ENCODE measurements at places on chromosomes 6 and 20.

- DNase-seq, result no peak
Observed at GRCh38 chr20:21389368-21389767, 8.0 kb downstream of the NKX2-4 start.

GRCh38 chr20:58585753-58586540, 65.1 kb upstream of the STX16 start:
- no peak for DNase-seq

GRCh38 chr6:8063761-8064637, at the start of gene BLOC1S5:
Gene BLOC1S5 (minus strand): TSS chr6:8064389. CDS start chr6:8064376, 13 bp downstream.
- peak; percentile 86 for DNase-seq

GRCh38 chr6:109736273-109737025, 45.4 kb downstream of the FIG4 start:
- no peak for DNase-seq

DNA sequence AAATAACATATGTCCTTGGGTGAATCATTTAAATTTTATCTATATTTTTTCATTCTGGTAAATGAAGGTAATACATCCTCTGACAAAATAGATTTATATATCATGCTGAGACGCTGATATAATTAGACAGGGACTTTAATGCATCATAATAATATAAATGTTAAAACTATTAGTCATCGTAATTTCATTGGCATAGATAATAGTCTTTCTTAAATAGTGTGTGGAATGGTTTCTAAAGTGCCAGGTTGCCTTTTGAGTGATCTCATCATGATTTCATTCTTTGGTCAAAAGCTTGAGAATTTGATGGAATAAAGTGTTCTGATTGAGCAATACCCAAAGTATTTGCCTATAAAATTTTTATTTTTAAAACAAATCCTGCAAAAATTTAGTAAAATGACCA, 43.2 kb upstream of the BMP5 start:
- no peak for DNase-seq

DNA sequence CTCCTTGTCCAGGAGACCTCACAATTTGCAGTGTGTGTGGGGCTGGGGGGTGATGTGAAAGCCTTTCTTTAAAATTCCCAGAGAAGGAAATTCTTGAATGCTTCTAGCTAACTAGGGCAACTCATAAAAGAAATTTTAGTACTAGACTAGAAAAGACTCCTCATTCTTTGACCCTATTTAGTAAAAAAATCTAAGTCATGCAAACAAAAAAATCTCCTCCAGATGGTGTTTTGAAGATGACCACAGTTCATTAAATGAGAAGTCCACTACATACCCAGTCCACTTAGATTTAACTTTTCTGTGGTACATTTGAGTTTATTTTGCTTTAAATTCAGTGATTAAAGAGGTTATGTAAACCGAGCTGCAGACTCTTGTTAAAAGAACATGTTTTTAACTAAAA, 67.5 kb downstream of the NDUFAF5 start:
- no peak for DNase-seq

DNA sequence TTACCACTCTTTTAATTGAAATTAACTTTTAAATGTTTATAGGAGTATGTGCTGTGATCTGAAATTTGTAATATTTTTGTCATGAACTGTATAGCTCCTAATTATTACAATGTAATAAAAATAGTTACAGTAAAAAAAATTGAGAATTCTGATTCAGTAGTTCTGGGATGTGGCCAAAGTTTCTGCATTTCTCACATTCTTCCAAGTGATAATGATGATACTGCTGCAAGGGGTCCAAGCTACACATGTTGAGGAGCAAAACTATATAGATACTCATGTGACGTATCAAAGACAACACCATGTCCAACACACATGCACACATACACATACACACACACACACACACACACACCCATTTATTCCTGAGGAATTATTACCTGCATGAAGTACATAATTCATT, 71.0 kb upstream of the FAM83B start:
- DNase-seq, result no peak

- no peak for DNase-seq
Observed at GRCh38 chr6:126812010-126812409, 306.5 kb upstream of the RSPO3 start.

DNA sequence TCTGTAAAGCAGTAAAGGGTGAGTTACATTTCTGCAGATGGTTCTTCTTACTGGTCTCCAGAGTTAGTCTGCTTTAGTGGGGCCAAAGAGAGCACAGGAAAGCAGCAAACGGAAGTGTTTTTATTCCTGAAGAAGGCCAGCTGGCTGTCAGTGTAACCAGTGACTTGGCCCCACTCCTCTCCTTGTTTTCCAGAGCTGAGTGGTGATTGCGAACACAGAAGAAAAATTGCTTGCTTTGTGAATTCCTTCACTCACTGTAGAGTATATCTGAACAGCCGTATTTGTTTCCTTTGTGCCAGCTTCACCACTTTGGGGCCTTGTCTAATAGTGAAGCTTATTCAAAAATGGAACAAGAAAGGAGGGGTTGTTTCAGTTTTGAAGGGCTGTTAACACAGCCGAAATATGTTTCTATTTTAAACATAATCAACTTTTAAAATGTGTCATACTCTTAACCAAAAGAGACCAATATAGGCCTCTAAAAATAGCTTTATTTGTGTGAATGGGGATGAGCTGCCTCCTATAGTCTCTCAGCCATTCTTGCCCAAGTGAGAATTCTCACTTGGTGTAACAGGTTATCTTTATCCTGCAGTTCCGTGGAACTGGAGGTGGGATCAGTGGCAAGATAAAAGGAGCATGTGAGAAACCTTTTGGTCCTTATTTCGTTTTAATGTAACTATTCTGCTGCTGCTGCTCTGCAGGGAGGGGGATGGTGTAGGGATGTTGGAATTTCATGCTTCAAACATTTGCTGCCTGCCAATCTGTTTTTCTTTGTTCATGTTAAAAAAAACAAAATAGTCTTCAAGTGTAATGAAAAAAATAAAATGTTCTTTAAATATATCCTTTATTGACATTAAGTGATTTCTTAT, 37.8 kb downstream of the ZC2HC1B start:
- no peak for DNase-seq

GRCh38 chr20:38751360-38751976, 3.2 kb downstream of the ACTR5 start:
- DNase-seq, result peak; percentile 34

DNA sequence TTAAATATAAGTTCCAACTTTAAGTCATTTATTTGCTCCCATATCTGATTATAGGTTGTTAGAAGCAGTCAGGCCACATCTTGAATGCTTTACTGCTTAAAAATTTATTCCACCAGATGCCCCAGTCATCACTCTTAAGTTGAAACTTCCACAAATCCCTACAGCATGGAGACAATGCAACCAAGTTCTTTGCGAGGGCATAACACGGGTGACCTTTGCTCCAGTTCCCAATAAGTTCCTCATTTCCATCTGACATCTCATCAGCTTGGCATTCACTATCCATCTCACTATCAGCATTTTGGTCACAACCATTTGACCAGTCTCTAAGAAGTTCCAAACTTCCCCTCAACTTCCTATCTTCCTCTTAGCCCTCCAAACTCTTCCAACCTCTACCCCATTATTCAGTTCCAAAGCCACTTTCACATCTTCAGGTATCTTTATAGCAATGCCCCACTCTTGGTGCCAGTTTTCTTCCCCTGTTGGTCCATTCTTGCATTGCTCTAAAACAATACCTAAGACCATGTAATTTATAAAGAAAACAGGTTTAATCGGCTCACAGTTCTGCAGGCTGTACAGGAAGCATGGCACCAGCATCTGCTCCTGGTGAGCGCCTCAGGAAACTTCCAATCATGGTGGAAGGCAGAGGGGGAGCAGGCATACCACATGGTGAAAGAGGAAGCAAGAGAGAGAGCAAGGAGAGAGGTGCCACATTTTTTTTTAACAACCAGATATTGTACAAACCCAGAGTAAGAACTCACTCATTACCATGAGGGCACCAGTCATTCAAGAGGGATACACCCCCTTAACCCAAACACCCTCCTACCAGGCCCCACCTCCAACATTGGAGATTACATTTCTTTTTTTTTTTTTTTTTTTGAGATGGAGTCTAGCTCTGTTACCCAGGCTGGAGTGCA, 15.9 kb upstream of the ITPR3 start:
- DNase-seq, result no peak

DNA sequence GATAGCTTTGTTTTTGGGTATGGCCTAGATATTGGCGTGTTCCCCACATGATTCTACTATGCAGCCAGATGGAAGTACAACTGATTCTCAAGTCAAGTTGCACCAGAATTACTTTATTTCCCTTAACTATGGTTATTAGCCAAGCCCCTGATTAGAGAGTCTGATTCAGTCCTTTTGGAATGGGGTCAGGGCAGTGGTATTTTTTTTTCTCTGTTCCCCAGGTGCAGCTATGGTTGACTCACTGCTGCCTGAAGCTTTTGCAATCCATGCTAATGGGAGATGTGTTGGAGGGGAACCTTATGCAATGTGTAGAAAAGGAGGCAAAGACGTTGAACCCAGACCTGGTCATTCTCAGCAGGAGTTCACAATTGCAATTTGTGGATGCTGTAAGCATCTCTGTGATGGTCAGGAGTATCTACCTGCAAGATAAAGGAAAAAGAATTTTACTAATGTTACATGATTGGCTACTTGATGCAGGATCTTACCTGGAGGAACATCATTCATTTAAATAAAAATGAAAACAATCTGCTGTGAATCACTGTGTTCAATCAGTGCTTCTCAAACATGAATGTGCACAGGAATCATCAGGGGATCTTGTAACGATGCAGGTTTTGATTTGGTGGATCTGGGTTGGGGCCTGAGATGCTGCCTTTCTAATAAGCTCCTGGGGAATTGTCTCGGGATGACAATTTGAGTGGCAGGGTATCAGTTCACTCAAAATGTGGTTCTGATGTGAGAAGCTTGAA, 49.4 kb downstream of the PFDN4 start:
- DNase-seq, result no peak

GRCh38 chr6:35977308-35977707, 47.1 kb downstream of the SLC26A8 start:
- peak; percentile 7 for DNase-seq

DNA sequence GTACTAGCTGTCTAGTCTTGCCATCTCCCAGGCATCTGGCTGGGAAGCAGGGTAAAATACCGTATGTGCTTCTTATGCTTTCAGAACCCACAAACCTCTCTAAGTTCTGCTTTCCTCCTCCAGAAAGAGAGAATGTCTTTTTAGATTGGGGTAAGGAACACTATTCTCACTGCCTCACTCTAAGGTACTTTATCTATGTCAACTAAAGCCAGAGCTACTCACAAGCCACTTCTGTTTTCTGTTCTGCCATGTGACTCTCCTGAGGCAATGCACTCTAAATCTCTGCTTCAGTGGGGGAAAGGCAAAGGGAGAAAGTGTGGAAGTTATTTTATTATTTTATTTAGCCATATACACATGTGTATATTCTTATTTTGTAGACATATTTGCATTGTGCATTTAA, 15.6 kb downstream of the MEP1A start:
- no peak for DNase-seq

GRCh38 chr6:105181981-105182515, 2.2 kb upstream of the POPDC3 start:
- no peak for DNase-seq

GRCh38 chr20:14790190-14790589, 452.8 kb upstream of the FLRT3 start:
- DNase-seq, result peak; percentile 57

DNA sequence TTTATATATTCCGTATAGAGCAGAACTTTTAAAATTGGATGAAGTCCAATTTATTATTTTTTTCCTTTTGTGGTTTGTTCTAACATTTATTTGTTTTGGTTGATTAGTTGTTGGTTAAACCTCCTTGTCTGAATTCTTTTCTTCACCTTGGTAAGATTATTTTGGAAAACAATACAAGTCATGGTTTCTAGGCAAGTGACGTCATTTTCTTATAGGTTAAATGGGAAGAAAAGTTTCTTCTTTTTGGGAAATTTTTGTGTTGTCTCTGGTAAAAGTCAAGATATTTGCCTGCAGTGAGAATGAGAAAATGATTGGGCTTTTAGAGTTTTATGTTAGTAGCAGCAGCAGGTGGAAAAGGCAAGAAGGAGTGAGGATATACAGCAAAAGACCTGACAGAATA, 197.9 kb downstream of the OTOR start:
- DNase-seq, result no peak

DNA sequence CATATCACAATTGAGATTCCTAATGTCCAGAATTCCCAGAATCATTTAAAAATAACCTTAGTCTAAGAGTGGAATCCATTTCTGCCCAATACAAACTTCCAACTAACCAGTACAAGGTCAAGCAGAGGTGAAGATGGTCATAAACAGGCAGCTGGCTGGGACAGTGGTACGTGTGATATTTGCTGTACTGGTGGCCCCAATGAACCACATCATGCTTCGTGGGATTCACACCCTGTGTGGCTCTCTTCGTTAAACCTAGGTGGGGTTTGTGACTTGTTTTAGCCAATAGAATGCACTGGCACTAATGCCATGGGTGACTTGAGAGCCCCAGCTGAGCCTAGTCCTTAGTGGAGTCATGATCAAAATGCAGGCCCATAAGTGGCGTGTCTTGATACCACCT, 286.6 kb downstream of the KIF16B start:
- no peak for DNase-seq

GRCh38 chr6:2970753-2971419, 481 bp downstream of the SERPINB6 start:
- DNase-seq, result no peak

DNA sequence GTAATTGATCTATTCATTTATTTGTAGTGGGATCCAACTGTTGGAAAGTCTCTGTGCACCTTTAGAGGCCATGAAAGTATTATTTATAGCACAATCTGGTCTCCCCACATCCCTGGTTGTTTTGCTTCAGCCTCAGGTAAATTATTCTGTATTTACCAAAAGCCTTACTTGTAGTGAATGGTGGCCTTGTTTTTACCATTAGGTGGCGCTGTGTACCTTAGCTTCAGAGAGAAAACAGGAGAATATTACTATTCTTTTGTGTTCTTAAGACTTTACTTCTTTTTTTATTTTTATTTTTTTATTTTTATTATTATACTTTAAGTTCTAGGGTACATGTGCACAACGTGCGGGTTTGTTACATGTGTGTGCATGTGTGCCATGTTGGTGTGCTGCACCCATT, 23.7 kb downstream of the PEX7 start:
- peak; percentile 45 for DNase-seq

DNA sequence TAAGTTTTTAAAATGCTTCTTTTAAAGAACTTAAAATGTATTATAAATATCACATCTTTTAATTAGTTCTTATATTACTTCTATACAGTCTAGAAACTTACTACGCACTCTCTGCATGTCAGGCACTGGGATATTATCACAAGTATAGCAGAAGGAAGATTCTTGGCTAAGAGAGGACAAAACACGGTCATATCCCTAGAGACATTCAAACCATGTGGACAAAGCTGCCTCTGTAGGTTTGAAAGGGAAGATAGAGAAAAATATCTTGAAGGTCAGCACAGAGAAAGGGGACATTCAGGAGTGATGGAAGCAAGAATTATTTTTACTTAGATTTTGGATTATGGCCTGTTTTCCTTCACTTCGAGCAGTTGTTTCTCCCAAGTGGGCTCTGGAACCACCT, 64.1 kb downstream of the LRRC1 start:
- DNase-seq, result no peak

GRCh38 chr6:26268659-26269402, 96.2 kb upstream of the BTN3A2 start:
- DNase-seq, result peak; percentile 71

- DNase-seq, result no peak
Observed at GRCh38 chr20:24735263-24735662, 213.8 kb upstream of the CST7 start.
